ENCODE measurements at places on chromosomes 16 and 17.

- no peak for DNase-seq
These were observed 12.0 kb downstream of the MYO18A start for GRCh38 chr17:29168079-29168758.

DNA sequence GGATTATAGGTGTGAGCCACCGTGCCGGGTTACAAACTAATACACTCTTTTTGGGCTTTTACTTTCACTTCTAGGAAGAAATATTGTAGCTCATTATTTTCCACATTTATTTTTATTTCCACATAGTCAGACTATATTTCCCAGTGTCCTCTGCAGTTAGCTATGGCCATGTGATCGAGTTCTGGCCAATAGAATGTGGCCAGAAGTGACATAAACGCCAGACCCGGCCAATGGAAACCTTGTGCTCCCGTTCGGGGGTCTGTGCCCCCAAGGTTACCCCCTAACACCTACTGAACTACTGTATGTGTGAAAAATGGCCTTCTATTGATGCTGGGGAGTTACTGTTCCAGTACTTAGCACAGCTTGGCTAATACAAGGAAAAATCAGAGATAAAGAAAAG, 13.2 kb upstream of the RPTOR start:
- DNase-seq: no peak

- no peak for DNase-seq
These were observed 64.5 kb upstream of the ZNF423 start for GRCh38 chr16:49920397-49920796.

GRCh38 chr17:31544186-31544585, 152.7 kb downstream of the RAB11FIP4 start:
- DNase-seq: no peak

GRCh38 chr17:78876094-78876597, 26.9 kb downstream of the CEP295NL start:
- no peak for DNase-seq

DNA sequence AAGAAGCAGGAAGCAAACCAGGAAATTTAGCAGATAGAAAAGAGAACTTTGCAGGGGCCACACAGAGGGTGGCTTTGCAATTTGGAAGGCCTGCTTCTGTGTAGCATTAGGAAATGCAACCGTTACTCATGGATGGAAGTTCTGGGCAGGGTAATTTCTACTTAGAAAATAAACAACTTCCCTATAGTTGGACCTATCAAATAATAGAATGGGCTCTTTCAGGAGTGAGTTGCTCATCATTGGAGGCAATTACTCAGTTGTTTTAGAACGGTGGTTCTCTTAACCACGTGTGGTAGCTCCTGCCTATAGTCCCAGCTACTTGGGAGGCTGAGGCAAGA, 25.8 kb upstream of the HS3ST2 start:
- DNase-seq: no peak
